ENCODE measurements at places on chromosomes 13 and 19.

GRCh38 chr19:35419046-35419445 lies 29.0 kb upstream of the FFAR2 start:
- no peak for DNase-seq

DNA sequence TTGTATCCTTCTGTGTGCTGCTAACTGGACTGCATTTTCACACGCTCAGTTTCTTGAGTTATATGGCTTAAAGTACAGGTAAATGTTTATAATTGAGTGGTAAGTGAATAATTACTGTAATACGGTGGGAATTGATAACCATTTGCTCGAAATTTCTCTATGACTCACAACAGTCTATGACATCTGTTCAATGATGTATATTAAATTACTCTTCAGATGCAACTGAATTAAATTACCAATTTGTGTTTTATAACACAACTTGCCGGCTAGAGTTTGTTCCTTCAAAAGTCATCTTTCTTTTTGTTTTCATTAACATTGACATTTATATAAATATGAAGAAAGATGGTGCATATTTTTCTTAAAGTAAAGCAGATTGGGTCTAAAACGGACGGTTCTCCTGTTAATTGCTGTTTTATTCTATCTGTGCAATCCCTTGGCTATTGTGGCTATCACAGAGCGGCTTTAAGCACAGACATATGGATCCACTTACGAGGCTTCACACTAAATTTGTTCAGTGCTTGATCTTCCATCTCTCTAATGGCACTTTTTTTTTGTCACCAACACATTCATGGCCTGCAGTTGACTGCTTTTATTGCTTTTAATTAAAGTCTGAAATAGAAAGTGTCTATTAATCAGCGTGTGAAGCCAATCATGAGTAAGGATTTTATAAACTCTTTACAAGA lies 1291.6 kb upstream of the SLC10A2 start:
- no peak for DNase-seq

GRCh38 chr13:43356567-43356966 lies 333.2 kb downstream of the DNAJC15 start:
- DNase-seq, result no peak

DNA sequence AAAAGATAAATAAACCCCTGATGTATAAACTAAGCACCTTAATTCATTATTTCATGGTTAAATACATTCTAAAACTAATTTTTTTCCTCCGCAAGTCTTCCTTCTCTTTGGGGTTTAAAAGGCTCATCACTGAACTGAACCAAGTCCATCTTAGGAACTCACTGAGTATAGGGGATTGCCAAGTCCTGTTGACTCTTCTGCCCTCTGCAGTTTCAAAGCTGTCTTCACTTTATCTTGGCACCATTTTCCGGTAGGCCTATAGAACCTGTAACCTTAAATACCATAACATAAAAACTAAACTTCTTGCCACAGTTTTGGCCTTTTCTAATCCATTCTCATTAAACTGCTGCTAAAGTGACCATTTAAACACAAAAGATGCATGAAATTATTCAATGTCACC lies 66.5 kb upstream of the USPL1 start:
- no peak for DNase-seq

GRCh38 chr19:19115954-19116353 lies 22.3 kb downstream of the TMEM161A start:
- DNase-seq, result no peak

DNA sequence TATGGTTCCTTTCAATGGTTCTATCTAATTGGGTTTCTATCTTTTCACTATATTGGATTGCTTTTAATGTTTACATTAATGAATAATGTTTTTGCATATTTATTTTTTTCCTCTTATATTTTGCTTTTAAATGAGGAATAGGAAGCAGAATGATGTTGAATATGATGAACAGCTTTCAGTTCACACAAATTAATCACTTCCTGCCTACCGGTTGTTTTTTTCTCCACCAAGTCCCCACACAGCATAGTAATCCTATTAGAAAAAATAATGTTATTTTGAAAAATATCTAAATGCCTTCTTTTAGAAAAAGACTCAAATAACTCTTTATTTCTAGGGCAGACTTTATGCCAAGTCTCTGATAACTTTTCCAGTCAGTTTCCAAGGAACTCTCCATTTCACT lies 184.9 kb upstream of the MIR17HG start:
- no peak for DNase-seq

DNA sequence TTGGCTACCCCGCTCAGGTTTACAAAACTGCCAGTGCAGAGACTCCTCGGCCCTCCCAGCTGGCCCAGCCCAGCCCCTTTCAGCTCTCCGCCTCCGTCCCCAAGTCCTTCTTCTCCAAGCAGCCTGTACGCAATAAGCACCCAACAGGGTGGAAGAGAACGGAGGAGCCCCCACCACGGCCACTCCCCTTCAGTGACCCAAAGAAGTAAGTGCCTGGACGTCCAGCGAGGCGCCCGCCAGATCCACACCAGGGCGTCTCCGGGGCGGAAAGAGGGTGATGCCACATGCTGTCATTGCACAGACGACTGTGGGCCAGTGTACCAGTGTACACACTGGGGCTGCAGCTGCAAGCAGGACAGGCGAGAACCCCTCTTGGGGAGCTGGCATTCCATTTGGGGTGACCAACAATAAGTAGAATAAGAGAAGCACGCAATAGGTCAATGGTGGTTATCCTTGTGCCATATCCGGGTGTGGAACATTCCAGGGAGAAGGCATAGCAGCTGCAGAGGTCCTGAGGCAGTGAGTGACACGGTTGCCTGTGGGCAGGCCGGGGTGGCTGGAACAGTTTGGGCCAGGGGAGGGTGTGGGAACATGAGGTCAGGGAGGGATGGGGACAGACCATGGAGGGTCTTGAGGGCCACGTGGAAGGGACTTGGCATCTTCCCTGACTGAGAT lies 41.3 kb downstream of the DPF1 start:
- DNase-seq, result no peak

- DNase-seq, result no peak
Measured at GRCh38 chr13:21079761-21080592, 18.6 kb upstream of the LATS2 start.

- DNase-seq, result no peak
Measured at GRCh38 chr19:6458695-6459261, 814 bp downstream of the SLC25A23 start.
